ENCODE measurements at places on chromosomes 5 and 9.

DNA sequence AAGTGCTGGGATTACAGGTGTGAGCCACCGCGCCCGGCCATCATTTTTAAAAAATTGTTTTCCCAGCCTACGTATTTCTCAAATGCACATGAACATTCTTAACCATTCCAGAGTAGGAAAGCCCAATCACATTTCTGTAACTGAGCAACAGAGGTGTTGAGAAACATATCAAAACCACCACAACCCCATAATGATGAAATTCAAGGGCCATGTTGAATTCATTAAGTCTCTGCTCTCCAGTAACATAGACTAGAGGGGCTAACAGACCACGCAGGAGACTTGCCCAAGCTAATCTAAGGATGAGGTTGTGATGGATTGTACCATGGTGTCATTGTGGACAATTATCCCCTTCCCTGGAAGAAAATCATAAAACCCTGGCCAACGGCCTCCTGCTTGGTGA, 52.9 kb downstream of the MYO10 start:
- no peak for DNase-seq

- DNase-seq = no peak
Measured at GRCh38 chr5:79011219-79011836, 26.2 kb upstream of the ARSB start.

DNA sequence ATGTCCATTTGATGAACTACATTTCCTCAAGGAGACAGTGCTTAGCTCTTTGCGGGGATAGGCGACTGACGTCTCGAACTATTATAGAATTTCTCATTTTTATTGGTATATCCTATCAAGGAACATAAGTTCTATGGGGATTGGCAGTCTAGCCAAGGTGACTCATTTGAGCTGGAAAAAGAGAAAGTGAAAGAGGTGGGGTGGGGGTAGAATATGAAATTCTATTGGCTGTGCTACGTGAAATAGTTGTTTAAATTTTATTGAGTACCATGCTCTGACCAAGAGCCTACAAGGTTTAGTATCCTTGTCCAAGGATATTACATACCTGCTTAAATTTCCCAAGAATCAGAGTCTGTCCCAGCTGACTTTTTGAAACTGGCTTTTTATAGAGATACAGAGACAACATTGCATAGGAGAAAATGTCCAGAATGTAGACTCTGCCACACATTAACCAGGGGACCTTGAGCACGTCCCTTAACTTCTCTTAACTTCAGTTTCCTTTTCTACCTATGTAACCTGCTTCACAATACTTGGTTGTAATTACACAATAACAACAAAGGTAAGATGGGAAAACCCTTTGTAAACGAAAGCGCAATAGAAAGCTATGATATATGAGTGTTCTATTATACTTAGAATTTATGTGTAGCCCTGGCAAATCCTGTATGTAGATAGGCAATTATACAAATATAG, 226.4 kb upstream of the WWC1 start:
- no peak for DNase-seq

DNA sequence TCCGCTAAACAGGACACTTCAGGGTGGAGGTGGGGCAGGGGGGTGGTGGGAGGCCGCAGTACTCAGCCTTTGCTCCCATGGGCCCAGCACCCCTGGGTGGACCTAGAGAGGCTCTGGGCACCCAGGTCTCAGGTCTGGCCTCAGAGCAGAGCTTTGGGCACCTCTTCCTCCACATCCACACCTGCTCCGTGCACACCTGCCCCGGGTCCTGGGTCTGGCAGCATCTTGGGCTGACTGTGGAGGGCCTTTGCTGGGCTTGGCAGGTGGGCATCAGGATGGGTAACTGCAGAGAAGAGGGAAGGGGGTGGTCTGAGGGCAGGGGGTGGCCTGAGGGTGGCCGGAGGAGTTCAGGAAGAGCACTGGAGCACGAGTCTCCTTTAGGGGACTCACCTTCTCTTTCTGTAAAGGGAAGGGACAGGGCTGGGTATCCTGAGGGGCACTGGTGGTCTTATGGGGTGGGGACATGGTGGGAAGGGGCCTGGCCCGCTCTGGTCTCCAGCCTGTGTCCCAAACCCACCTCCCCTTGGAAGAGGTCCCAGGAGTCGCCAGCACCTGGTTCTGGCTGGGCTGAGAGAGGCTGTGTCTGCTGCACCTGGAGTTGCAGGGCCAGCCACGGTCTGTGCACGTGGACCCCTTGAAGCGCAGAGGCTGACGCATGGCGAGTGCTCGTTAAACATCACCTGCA, 106.7 kb upstream of the IER5L start:
- no peak for DNase-seq

GRCh38 chr9:27485158-27485557, 38.9 kb upstream of the IFNK start:
- no peak for DNase-seq

DNA sequence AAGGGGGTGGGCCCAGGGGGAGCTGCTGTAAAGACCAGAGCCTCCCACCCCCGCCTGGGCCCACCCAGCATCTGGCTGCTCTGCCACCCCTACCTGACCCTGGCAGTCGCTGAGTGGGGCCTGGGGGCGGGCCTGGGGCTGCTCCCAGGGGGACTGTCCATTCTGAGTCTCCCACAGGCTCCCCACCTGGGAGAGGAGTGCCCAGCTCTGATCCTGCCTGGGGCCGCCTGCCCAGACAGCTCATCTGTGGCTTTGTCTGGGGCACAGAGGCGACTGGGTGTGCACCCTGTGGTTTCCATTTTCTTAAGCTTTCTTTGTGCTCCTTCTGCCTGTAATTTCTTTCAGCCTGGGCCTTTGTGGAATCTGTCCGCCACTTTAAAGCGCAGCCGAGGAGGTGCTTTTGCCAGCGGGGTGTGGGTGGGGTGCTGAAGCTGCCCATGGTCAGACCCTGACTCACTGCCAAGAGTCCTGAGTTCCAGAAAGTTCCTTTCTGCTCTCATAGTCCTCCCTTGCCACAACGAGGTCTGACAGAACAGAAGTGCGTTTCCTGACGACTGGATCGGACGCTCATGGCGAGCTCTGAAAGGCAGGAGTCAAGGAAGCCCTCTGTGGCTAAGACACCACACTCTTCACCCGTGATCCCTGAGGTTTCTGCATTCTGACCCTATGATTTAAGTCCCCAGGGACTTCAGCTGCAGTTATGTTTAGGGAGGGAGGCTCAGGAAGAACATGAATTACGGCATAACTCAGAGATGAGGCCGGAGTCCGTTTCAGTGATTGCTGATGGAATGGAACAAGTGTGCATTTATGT, 225.0 kb downstream of the FANCC start:
- no peak for DNase-seq
